Urinary bladder (tissue), 4 donors: ENCODE measurements at places on chromosomes 16 and 17. TPM values are rescaled to one million over a fixed set of nuclear protein-coding genes. Genes with fewer than 3 reads are reported as not detected.
A peak's percentile ranks its signal among the peaks of the same experiment; 100 is the strongest.

Gene PFAS
- 13.1 TPM for polyA plus RNA-seq

Gene XYLT1
- 10.1 TPM for polyA plus RNA-seq

Gene TRIM37
- 16.5 TPM for polyA plus RNA-seq

Gene CCL23
- polyA plus RNA-seq, result 16.9 TPM

Gene RHBDF2
- polyA plus RNA-seq, result 17.2 TPM

Gene FZD2
- 14.7 TPM for polyA plus RNA-seq

Gene SSTR5
- polyA plus RNA-seq, result 0.20 TPM

Gene PAFAH1B1
- polyA plus RNA-seq, result 56.4 TPM

DNA sequence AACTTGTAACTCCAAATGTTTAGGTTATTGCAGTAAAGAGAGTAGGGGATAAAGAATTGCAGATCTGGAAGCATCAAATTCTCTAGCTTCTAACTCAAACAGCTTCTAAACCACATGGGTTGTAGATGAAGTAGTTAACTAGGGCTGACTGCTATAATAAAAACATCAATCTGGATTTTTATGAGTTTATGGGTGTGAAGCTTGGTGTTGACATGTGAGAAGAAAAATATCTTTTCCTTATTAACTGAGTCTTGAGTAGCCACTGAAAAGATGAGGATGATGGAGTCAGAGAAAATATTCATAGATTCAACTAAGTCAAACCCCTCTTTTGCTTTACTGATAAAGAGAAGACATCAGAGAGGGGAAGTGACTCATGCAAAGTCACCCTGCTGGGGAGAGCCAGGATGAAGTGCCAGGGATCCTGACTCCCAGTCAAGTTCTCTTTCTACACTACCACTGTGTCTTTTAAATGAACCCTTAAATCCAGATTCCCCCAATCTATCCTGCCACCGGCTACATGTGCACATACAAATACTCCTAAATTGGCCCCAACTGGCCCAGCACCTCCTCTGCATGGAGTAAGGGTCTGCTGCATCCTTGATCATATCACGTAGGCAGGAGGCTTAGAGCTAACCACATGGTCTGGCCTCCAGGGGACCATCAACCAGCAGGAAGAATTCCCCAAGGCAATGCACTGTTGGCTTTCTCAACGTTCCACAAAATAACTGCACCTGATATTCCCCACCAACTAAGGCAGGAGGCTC, 264.0 kb upstream of the CCL2 start:
- DNase-seq, result no peak

- DNase-seq, result no peak
Measured at GRCh38 chr17:42518755-42519545, 17.1 kb upstream of the NAGLU start.

- DNase-seq, result no peak
Measured at GRCh38 chr16:82187829-82188228, 17.8 kb upstream of the MPHOSPH6 start.

- DNase-seq, result no peak
Measured at GRCh38 chr17:38861399-38861843, 7.9 kb upstream of the RPL23 start.

DNA sequence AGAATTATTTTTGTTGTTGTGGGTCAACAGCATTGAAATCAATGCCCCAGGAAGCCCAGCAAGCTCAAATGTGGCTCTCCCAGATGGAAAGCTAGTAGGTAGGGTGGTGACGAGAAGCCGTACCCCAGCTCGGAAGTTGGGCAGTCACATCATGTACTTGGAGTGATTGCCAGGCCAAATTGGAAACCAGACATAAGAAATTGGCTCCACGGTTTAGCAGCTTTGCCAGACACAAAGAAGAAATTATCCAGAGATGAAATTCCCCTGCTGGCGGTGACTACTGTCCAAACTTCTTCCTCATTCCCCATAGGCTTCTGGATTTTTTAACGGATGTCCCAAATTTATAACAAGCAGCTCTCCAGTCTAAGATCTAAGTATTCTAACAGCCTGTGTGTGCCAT, 95.9 kb downstream of the OR1D5 start:
- DNase-seq, result no peak

GRCh38 chr17:40168262-40168832, 8.9 kb upstream of the RAPGEFL1 start:
- peak; percentile 35 for DNase-seq

DNA sequence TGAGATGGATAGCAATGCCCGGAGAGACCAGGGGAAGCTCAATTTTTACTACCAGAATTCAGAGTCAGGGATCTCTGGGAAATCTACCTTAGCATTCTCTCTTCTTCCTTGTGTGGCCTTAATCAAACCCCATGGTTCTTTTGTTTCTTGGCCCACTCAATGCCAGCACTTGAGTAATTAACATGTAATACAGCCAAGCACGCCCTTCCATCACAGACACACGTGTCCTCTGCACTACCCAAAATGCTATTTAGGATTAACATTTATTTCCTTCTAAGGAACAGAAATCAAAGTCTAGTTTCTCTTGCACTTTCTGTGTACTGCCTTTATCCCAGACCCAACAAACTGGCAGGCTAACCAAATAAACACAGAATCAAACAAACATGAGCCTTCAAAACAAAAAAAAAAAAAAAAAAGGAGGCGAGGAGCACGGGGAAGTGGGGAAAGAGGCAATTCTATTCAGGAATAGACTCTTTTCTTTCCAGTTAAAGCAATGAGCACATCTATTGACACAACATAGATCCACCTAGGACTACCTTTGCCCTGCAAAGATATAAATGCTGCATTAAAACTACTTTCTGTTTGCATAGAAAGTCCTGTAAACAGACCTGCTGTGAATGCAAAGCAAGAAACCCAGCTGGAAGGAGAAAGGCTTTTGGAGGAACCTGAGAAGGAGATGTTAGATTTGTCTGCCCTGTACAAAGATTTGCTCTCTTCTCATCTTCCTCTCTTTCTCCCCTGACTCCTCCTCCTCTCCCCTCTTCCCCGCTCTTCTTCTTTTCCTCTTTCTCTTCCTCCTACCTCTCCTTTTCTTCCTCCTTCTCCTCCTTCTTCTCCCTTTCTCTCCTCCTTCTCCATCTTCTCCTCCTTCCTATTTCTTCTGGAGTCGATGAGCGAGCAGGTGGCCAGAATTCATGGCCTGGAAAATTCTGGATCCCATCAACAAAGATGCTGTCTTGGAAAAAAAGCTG, 294.4 kb downstream of the NPIPA8 start:
- no peak for DNase-seq

DNA sequence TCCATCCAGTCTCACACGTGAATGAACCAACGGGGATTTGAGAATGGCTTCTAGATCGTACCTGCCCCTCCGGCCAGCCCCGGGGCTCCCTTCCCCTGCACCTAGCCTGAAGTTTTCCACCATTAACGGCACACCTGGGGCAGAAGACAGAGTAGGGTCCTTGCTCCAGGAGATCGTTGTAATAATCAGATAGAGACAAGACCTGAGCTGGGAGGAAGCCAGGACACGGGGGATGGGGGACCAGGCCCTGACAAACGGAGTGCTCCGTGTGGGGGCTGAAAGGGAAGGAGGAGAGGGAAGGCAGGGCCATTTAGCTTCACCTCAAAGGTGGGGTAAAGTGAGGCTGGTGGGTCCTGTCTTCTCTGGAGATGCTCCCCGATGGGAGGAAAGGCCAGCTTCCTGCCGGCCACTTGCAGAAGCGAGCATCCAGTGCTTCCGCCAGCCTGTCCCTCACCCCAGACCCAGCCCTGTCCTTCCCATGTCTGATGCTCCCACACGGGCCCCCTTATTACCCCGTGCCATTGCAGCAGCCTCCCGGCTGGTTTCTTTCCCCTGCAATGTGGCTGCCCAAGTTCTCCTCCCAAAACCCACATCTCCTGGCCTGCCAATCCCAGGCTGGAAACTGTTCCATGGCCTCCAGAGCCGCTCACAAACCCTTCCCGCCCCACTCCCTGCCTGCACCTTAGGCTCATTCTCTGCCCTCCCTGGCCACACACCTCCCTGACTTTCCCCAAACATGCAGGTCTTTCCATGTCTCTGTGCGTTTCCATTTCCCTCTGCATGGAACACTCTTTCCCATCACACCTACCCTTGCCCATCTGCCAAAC, 79.3 kb downstream of the MRC2 start:
- DNase-seq, result no peak
